ENCODE measurements at places on chromosomes 11 and 22.

DNA sequence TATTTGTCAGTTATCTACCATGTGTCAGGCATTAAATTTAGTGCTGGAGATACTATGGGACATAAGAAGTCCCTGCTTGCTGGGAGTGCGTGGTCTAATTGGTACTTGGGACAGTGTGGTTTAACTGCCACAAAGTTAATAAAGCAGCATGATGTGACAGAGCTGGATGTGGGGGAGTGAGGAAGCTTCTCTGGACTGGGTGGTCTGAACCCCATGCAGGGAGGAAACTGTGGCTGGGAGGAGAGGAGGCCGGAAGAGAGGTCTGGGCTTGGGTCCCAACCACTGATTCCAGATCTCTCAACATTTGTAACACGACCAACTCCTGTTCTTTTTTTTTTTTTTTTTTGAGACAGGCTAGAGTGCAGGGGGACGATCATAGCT, 37.1 kb downstream of the ST3GAL4 start:
- no peak for DNase-seq

DNA sequence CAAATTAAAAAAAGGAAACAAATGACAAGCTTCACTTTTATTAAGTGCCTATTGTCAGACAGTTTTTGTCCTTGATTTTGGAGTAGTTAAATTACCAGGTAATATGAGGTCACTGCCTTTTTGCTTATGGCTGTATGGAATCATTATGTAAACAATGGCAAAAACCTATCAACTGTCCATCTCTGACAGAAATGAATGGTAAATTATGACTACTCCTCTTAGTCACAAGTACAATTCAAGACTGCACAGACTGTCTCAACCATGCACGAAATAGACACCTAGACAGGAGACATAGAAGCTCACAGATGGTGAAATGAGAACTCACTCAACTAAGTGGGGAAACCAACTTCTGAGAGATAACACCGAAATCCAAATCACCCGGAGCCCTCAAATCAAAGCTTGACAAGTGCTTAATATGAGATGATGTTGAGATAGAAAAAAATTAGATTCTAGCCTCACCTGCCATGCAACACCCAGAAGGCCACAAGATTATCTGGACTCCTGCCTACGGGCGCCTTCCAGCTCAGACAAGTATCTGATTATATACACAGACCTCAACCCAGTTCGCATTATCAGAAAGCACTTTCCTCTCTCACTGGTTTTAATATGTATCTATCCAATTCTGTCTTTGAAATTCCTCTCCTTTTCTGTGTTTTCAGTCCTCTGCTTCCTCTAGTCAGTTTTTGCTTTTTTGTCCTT, 199.3 kb downstream of the CADM1 start:
- no peak for DNase-seq

- DNase-seq, result no peak
These were observed 317.0 kb downstream of the CTTN start for GRCh38 chr11:70715166-70715951.

- DNase-seq, result no peak
These were observed 14.5 kb upstream of the P4HA3 start for GRCh38 chr11:74325649-74326645.

DNA sequence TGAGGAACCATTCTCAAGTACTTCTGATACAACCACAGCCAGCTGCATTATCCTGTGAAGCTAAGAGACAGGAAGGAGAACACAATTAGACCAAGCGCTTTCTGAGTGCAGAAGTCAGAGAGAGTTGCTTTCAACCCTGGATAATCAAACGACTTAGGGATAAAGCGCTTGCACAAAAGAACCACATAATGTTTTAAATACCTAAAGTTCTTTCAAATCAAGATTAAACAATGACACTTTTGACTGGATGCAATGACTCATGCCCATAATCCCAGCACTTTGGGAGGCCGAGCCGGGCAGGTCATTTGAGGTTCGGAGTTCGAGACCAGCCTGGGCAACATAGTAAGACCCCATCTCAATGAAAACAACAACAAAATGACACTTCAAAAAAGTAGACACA, 145.1 kb downstream of the SWAP70 start:
- DNase-seq, result no peak

DNA sequence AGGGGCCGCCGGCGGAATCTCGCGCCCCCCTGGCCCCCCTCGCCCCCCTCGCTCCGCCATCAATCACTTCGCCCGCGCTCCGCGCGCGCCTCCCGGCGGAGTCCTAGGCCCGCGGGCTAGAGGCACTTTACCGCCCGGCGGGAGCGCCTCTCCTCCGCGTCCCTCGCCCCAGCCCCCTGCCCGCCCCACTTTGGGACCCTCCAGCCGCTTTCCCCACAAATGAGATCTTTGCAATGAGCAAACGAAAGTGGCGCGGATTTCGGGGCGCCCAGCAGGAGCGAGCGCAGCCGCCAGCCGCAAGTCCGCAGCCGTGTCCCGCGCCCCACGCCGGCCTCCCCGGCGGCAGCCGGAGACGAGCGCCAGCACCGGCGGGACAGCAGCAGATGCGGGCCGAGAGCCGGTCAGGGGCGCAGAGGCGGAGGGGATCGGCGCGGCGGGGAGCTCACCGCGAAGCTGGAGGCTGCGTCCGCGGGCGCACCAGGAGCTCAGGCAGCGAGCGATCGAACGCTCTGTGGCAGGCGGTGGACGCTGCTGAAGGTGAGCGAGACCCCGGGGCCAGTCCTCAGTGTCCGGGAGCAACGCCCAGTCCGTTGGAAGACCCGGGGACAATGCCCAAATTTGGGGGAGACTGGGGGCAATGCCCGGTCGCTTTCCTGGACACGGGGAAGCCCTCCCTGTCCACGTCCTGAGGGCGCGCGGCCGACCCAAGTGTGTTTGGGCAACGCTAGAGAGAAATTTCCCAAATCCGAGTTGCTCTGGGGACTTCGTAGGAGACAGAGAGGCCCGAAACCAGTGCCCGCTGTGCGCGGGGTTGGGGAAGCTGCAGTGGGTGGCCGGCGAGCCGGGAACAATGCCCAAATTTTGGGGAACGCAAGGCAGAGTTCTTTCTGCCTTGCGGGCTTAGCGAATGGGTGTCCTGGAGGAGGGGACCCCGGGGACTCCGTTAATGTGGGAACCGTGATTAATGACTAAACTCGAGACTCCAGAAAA, 1.5 kb upstream of the IGF2 start:
- no peak for DNase-seq

DNA sequence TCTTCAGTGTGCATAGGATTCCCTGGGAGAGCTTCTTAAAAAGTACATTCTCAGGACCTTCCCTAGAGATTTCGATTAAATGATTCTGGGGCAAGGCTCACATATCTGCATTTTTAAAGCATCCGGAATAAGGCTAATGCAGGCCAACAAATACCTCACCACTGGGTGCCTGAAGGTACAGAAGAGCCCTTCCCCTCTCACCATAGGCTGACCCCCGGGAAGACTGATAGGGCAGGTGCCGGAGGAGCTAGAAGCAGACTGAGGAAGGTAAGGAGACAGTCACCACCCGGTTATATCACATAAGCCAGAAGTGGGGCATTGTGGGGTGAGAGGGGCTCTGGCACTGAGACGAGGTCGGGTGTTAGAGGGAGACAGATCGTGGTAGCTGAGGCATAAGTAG, 1059.3 kb downstream of the NTM start:
- no peak for DNase-seq

DNA sequence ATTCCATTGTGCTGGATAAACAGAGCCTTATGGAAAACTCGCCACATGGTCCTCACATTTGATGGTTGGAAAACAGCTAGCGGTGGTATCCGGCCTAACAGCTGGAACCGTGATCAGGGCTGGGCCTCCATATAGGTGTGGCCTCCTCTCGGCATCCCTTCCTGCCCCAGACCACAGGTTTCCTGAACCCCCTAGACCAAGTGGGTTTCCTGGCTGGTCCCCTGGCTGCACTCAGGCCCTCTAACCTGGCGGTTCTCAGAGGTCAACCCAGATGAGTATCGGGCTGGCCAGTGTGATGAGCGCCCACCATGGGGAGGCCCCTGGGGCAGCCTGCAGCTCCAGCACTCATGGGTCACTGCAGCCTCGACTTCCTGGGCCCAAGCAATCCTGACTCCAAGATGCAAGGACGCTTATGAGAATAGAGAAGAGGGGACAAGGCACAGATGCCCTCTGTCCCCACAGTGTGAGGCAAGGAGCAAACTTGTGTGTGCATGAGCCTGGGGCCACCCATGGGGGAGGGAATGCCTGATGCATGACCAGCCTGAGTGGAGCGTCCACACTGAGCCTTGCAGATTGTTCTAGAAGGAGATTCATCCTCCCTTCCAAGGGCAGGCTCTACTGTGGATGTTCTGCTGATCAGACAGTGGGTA, 53.4 kb upstream of the WNT7B start:
- DNase-seq, result no peak

- no peak for DNase-seq
These were observed 72.1 kb downstream of the BARX2 start for GRCh38 chr11:129447654-129448239.

DNA sequence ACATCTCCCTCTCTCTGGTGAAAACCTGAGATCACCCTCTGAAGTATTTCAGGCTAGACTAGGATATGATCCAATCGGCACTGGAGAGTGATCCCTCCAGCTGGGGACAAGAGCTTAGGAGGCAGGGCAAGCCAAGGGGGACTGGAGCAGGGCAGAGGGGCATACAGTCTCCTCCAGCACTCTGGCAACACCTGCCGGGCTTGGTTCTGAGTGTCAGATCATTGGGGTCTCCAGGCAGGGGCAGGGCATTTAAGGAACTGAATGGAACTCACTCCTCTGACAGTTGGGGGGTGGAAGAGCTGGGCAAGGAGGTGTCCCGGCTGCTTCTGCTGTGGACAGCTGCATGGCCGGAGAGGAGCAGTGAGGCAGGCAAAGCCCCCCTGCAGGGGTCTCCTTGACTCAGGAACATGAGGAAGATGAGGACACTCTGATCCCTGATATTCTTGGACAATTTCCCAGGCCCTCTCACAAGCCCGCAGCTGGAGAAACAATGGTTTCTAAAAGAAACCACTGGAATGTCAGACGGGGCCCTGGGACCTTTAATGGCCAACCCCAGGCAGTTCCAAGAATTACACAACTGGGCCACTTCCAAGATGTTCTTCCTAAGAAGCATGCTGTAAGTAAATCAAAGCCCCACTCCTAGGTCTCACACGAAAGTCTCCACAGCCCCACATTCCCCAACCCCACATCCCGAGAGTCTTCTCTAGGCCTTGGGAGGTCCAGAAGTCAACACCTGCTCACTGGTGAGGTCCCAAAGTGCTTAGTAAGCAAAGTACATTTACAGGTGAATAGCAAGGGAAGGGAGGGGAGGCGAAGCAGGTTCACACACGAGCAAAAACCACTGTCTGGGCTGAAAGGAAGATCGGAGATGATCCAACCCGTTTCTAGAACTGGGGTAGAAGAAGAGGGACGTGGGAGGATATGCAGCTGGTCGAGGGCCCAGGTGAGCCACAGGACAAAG, 1.2 kb upstream of the CCDC86 start:
- DNase-seq, result no peak

GRCh38 chr22:41664490-41664889, 24.2 kb downstream of the SNU13 start:
- no peak for DNase-seq

GRCh38 chr11:15106201-15106965, 8.3 kb upstream of the INSC start:
- no peak for DNase-seq

GRCh38 chr22:43241138-43241597, 54.2 kb upstream of the TTLL12 start:
- DNase-seq, result no peak

- DNase-seq, result no peak
These were observed 356.3 kb upstream of the NARS2 start for GRCh38 chr11:78930810-78931523.

DNA sequence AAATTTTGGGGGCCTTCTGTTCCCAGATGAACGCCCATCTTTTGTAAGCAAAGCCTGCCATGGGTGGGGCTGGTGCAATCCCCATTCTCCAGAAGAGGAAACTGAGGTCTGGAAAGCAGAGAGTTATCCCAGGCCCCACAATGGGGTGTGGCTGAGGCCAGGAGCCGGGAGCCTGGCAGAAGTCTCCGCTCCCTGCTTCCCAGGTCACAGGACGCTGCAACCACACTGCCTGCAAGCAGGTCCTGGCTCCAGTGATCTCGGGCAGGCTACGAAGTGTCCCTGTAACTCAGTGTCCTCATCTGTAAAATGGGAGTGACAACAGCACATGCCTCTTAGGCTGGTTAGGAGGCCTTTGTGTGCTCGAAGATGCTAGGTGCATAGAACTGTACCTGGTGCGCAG, 1.7 kb downstream of the PLCB3 start:
- no peak for DNase-seq

DNA sequence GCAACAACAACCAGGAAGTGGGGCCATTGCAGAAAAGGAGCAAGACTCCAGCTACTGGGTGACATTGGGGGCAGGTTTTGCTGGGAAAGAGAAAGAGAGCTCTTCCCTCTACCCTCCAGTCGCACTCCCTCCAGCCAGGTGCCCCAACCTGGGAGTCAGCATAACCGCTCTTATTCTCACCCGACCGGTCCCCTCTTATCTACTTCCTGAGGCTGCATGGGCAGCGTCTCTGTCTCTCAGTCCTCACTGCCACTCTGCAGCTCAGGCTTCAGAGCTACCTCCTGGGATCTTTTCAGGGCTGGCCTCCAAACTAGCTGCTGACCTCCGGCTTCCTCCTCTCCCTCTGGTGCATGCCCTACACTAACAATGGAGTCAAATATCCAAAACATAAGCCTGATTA, 5.1 kb downstream of the ZNF70 start:
- DNase-seq, result no peak

GRCh38 chr11:34274712-34275398, 83.0 kb downstream of the ABTB2 start:
- DNase-seq, result peak; percentile 68
